ENCODE measurements at places on chromosomes 2 and 18. TPM values are rescaled to one million over a fixed set of nuclear protein-coding genes. Genes with fewer than 3 reads are reported as not detected.
A peak's percentile ranks its signal among the peaks of the same experiment; 100 is the strongest.

DNA sequence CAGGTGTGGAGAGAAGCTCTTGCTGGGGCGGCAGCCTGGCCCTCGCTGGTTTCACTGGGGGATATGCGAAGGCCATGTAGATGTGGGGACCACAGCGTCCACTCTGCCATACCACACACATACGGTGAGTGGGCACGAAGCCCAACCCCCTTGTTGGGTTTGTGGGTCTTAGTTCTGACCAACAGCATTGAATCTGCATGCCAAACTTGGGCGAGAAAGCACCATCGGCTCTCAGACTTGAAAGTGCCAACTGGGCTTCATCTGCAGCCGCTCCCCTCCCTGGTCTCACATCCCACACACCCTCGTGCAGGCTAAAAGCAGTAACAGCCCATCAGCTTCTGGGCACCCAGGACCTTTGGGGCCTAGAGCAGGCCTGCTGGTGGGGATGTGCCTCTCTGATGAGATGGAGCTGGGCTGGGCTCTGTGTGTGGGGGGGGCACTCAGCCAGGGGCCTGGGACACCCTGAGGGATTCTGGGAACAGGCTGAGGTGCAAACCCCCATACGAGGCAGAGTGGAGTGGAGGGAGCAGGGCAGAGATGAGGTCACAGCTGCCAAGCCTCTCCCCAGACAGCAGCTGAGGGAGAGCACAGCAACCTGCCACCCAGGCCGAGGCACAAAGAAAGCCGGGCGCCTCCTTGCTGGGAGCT, 264.4 kb downstream of the TWIST2 start:
- no peaks in the 10 kb centered on the region for H3K36me3 ChIP-seq
- no peak for DNase-seq
- no peak overlapping the region for H3K4me3 ChIP-seq
- peaks cover 24% of the 10 kb centered on the region for H3K4me1 ChIP-seq

DNA sequence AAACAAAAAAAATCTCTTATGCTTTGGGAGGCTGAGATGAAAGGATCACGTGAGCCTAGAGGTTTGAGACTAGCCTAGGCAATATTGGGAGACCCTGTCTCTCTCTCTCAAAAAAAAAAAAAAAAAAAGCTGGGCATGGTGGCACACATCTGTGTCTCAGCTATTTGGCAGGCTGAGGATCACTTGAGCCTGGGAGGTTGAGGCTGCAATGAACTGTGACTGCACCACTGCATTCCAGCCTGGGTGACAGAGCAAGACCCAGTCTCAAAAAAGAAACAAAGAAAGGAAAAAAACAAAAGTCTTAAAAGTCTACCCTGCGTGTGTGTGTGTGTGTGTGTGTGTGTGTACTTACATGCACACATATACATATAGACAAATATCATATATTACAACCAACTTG, 25.3 kb upstream of the OR6B3 start:
- H3K4me3 ChIP-seq, result no peak overlapping the region
- H3K36me3 ChIP-seq, result no peaks in the 10 kb centered on the region
- DNase-seq, result no peak
- H3K27ac ChIP-seq, result no peak overlapping the region

GRCh38 chr2:234528410-234529148, 31.7 kb upstream of the ARL4C start:
- no peak for DNase-seq
- H3K4me1 ChIP-seq, result no peaks in the 10 kb centered on the region
- H3K4me3 ChIP-seq, result no peak overlapping the region
- H3K27me3 ChIP-seq, result no peaks in the 10 kb centered on the region
- H3K27ac ChIP-seq, result no peak overlapping the region

GRCh38 chr2:24049485-24050021, at the start of gene FKBP1B:
Gene FKBP1B, plus strand, starts transcription at chr2:24049741. Its CDS starts 109 bp downstream, at chr2:24049850.
- no peaks in the 10 kb centered on the region for H3K36me3 ChIP-seq
- DNase-seq, result peak; percentile 48
- peaks cover 4% of the 10 kb centered on the region for H3K4me1 ChIP-seq
- H3K4me3 ChIP-seq, result peak within 1 kb of the TSS; percentile 76
- H3K27ac ChIP-seq, result peak within 1 kb of the TSS; percentile 31

GRCh38 chr2:237441605-237442274, 27.8 kb upstream of the COL6A3 start:
- H3K27me3 ChIP-seq, result no peaks in the 10 kb centered on the region
- no peak for DNase-seq
- no peaks in the 10 kb centered on the region for H3K36me3 ChIP-seq
- H3K4me3 ChIP-seq, result no peak overlapping the region
- peaks cover 2% of the 10 kb centered on the region for H3K4me1 ChIP-seq
- no peak overlapping the region for H3K27ac ChIP-seq

DNA sequence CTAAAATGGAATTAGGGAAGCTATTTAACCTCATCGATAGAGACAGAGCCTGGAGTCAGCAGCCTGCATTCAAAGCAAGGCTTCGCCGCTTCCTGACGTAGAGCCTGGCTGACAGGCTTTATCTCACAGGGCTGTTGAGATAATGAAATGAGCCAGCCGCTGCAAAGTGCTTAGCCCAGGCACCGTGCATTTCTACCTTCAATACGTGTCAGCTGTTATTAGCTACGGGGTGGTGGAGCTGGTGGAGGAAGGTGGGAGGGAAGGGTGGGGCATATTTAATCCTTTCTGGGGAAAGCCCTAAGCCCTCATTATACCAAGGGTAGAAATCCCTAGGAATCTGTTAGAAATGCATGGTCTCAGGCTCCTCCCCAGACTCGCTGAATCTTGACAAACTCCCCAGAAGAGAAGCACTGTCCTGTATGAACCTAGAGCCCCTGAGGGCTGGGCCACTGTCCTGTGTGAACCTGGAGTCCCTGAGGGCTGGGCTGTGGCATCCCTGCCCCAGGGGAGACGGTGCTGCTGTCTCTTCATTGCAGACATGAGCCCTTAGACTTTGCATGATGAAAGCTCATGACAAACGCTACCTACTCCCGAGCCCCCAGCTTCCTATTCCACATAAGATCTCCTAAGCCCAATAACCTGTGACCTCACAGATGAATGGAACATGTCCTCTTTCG, 72.4 kb downstream of the ALPK2 start:
- DNase-seq, result no peak
- H3K27ac ChIP-seq, result no peak overlapping the region
- H3K36me3 ChIP-seq, result no peaks in the 10 kb centered on the region

DNA sequence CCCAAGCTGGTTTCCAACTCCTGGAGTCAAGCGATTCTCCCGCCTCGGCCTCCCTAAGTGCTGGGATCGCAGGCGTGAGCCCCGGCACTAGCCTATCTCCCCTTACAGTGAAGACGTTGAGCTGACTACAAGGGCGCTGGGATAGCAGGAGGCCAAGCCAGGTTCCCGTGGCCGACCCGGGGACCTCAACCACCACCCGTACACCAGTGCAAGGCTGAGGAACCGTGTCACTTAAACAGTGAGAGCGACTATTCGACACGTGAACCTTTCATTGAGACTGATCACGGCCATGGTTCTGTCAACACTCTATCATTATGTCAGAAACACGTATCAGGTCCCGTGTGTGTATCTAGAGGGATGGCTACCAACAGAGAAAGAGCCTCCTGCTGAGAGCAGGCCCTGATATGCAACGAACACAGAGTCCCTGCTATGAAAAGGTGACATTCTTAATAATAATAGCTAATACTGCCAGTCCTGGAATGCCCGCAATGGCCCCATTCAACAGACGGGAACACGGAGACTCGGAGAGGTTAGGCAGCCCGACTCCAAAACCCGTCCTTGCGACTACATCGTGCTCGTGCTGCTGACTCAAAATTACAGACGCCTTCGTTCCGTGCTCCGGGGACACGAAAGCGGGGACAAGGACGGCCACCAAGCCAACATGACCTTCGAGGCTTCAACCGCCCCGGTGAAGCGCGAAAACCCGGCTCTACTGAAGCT, 833 bp downstream of the AFG3L2 start:
- peaks cover 14% of the 10 kb centered on the region for H3K4me1 ChIP-seq
- no peaks in the 10 kb centered on the region for H3K36me3 ChIP-seq
- peak; percentile 53 for DNase-seq
- H3K27ac ChIP-seq, result peak overlapping the region; percentile 94
- peak overlapping the region; percentile 49 for H3K4me3 ChIP-seq

DNA sequence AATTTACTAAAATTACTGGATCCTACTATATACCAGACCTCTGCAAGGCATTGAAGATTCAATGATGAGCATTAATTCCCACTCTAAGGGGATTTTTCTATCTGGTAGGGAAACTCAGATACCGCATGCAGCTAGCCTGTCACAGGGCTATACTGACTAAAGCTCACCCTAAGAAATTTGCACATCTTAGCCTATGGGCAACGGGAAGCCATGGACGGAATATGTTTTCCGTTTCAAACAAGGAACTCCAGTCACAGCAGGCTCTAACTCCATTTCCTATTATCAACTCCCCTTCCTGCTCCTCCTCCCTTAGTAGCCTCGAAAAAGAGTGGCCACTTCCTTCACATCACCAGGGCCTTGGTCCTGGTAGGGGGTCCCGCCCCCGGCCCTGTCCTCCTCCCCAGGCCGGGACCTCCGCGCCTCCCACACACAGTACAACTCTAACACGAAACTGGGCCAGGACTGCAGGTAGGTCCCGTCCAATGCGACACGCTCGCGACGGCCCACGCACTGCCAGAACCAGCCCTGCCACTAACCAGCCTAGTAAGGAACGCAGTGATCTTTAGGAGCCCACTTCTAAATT, 659 bp upstream of the COX5B start:
- no peak for DNase-seq
- peak overlapping the region; percentile 76 for H3K4me3 ChIP-seq
- H3K4me1 ChIP-seq, result peaks cover 5% of the 10 kb centered on the region
- no peaks in the 10 kb centered on the region for H3K36me3 ChIP-seq
- H3K27me3 ChIP-seq, result no peaks in the 10 kb centered on the region

GRCh38 chr2:126778561-126779501, 119.9 kb upstream of the TEX51 start:
- H3K4me1 ChIP-seq, result peaks cover 1% of the 10 kb centered on the region
- no peak overlapping the region for H3K4me3 ChIP-seq
- H3K27me3 ChIP-seq, result no peaks in the 10 kb centered on the region
- DNase-seq, result no peak
- no peak overlapping the region for H3K27ac ChIP-seq
- no peaks in the 10 kb centered on the region for H3K36me3 ChIP-seq

DNA sequence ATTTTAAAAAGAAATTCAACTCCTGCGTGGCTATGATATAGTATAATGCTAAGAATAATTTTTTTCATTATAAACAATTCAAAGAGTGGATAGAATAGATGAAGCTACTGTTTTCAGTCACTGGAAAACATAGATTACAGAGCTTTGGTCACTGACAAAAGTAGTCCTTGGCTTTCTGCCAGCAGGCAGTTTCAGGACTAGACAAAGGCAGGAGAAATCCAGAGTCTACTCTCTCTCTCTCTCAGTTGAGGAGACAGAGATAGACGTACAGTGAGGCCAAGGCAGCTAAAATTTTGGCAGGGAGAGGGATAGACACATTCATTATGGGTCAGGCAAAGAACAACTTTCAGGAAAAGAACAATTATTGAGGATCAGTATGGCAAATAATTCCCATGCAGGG, 491.4 kb upstream of the CRIM1 start:
- H3K27ac ChIP-seq, result no peak overlapping the region
- no peak for DNase-seq
- no peaks in the 10 kb centered on the region for H3K36me3 ChIP-seq
- H3K4me3 ChIP-seq, result no peak overlapping the region

GRCh38 chr2:234269769-234270204, 219.3 kb downstream of the SPP2 start:
- no peak overlapping the region for H3K27ac ChIP-seq
- H3K27me3 ChIP-seq, result no peaks in the 10 kb centered on the region
- no peaks in the 10 kb centered on the region for H3K4me1 ChIP-seq
- DNase-seq, result no peak
- no peaks in the 10 kb centered on the region for H3K36me3 ChIP-seq

- no peaks in the 10 kb centered on the region for H3K4me1 ChIP-seq
- H3K4me3 ChIP-seq, result no peak overlapping the region
- no peaks in the 10 kb centered on the region for H3K36me3 ChIP-seq
- H3K27me3 ChIP-seq, result no peaks in the 10 kb centered on the region
- no peak for DNase-seq
- H3K27ac ChIP-seq, result no peak overlapping the region
Measured at GRCh38 chr18:68288408-68288807, 426.5 kb downstream of the TMX3 start.

GRCh38 chr18:53909668-53910067, 314.8 kb downstream of the MBD2 start:
- H3K4me1 ChIP-seq, result no peaks in the 10 kb centered on the region
- no peaks in the 10 kb centered on the region for H3K27me3 ChIP-seq
- H3K27ac ChIP-seq, result no peak overlapping the region

- H3K27me3 ChIP-seq, result no peaks in the 10 kb centered on the region
- H3K36me3 ChIP-seq, result no peaks in the 10 kb centered on the region
- H3K4me1 ChIP-seq, result no peaks in the 10 kb centered on the region
Measured at GRCh38 chr18:74679006-74679678, 81.5 kb downstream of the ZNF407 start.

The SGO2 gene
- 3.1 TPM for total RNA-seq

The SERPINB10 gene
- not detected for total RNA-seq

The MYOM1 gene
- total RNA-seq, result 0.83 TPM

The PLGLB1 gene
- 3.6 TPM for total RNA-seq

The EMX1 gene
- not detected for total RNA-seq

The LRRTM1 gene
- total RNA-seq, result 0.25 TPM

The PCARE gene
- 0.23 TPM for total RNA-seq

The RSAD2 gene
- 6.1 TPM for total RNA-seq

The TUBA3E gene
- total RNA-seq, result not detected
